Effector memory CD8-positive, alpha-beta T cell (primary cell): ENCODE measurements at places on chromosomes 16 and 17.
A peak's percentile ranks its signal among the peaks of the same experiment; 100 is the strongest.

GRCh38 chr17:48603959-48604769 lies 622 bp downstream of the HOXB6 start:
- no peak for DNase-seq

- DNase-seq = no peak
Measured at GRCh38 chr17:66971264-66971663, 6.8 kb downstream of the CACNG4 start.

DNA sequence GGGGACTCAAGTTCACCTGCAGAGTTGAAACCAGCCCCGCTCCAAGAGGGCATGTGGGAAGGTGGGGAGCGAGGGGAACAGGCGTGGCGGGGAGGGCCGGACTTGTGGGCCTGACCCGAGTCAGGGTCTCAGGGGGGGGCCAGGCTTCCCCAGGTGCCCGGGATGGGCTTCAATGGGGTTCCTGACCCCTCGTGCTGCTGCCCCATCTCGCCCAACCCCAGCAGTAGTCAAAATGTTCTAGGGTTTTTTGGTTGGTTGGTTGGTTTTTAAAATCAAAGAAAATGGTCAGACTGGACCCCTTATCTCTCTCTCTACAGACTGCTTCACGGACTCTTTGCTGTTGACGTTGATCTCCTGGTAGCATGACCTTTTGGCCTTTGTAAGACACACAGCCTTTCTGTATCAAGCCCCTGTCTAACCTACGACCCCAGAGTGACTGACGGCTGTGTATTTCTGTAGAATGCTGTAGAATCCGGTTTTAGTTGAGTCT lies 69.5 kb downstream of the AMFR start:
- DNase-seq = no peak

GRCh38 chr17:79243996-79244395 lies 169.4 kb downstream of the ENGASE start:
- DNase-seq = no peak

- no peak for DNase-seq
Measured at GRCh38 chr17:79607940-79608623, 2.8 kb downstream of the RBFOX3 start.

GRCh38 chr17:30323895-30324319 lies 9.9 kb downstream of the TMIGD1 start:
- no peak for DNase-seq

DNA sequence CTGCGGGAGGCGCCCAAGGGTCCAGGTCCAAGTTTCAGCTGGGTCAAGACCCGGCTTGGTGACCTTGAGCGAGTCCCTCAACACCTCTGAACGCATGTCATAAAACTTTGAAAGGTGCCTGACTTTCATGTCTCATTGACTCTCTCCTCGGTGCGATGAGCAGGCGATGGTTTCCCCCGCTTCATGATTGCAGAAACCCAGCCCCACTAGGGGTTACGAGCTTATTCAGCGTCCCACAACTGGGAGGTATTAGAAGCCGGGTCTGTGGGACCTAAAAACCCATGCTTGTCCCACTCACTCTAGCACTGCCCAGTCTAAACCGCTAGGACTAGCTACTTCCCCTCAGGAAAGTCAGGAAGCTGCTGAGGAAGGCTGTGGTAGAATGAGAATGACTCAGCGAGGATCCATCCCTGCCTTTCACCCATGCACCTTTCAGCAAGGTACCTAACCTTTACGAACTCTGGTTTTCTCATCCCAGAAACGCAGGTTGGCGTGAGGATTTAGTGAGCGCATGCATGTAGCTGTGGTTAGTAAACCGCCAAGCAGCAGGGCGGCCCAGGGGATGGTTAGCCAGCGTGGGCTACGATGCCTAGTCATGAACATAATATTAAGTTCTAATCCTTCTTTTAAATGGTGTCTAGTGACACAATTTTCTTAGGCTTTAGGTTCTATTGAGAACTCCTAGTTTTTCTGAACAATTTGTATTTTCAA lies 26.2 kb upstream of the RFFL start:
- no peak for DNase-seq

- no peak for DNase-seq
Measured at GRCh38 chr17:2191227-2191626, 112.4 kb downstream of the SMG6 start.

GRCh38 chr17:2207815-2208515 lies 95.6 kb downstream of the SMG6 start:
- no peak for DNase-seq

DNA sequence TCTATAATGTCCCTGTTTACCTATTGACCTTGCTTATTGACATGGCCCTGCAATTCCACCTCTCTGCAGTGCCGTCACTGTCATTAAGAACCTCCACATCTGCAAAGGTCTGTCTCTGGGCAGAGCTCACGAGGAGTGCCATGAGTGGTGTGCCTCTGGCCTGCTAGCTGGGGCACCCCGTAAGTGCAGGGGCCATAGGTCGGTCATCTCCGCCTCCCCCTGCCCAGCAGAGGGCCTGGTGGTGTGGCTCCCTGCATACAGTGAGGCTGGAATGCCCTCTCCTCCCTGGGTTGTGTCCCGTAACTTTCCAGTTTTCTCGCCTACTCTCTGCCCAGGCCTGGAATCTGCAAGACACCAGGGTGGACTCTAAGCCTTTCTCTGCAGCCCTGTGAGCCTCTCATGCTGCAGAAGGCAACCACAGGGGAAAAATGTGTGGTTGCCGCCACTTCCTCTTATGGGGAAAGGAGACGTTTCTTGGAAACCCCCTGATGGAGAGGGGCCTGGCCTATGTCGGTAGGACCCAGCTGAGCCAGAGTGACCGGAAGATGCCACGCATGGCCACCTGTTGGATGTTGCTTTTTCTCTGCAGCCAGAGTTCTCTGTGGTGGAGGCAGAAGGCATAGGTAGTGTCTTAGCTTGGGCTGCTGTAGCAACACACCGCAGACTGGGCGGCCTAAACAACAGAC lies 2.7 kb upstream of the SNX20 start:
- DNase-seq = peak; percentile 43

GRCh38 chr17:42456223-42457106 lies 2.2 kb upstream of the ATP6V0A1 start:
- no peak for DNase-seq

- DNase-seq = no peak
Measured at GRCh38 chr16:30499284-30499683, 26.7 kb downstream of the ITGAL start.

- no peak for DNase-seq
Measured at GRCh38 chr16:78140818-78141466, 41.5 kb downstream of the WWOX start.

GRCh38 chr17:64387545-64388171 lies 3.0 kb downstream of the PECAM1 start:
- no peak for DNase-seq

DNA sequence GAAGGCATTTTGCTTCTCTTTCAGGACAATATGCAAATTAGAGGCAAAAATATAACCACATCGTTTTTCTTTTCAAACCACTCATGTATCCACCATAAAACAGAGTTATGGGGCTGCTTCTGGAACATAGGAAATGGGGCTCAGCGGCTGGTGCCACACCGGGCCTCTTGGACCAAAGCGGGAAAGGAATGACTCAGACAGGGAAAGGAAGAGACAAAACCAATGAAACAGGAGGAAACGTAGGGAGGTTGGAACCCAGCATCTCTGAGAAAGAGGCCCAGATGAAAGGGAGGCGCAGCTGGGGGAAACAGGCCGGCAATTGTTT lies 28.5 kb downstream of the CUEDC1 start:
- DNase-seq = no peak

DNA sequence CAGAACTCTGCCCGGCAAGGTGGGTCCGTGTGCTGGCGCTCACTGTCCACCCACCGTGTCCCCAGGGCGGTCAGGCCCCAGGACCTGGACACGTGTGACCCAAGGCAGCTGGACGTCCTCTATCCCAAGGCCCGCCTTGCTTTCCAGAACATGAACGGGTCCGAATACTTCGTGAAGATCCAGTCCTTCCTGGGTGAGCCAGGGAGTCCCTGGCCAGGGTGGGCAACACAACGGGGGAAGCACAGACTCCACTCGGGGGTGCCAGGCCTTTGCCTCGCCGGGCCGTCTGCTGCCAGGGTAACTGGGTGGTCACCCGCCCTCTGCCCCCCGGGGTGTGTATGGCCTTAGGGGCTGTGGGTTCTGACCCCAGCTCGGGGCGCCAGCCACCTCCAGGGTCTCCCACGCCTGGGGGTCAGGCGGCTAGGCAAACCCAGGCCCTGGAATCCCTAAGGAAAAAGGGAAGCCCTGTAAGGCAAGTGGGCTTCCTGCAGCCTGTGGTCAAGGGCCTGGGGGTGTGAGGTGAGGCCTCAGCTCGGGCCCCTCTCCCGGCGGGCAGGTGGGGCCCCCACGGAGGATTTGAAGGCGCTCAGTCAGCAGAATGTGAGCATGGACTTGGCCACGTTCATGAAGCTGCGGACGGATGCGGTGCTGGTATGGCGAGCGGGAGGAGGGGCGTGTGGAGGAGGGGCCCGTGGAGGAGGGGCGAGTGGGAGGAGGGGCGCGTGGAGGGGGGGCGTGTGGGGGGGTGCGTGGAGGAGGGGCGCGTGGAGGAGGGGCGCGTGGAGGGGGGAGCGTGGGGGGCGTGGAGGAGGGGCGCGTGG lies 6.5 kb downstream of the MSLN start:
- DNase-seq = no peak

GRCh38 chr17:13995856-13996271 lies 73.4 kb upstream of the COX10 start:
- DNase-seq = no peak

DNA sequence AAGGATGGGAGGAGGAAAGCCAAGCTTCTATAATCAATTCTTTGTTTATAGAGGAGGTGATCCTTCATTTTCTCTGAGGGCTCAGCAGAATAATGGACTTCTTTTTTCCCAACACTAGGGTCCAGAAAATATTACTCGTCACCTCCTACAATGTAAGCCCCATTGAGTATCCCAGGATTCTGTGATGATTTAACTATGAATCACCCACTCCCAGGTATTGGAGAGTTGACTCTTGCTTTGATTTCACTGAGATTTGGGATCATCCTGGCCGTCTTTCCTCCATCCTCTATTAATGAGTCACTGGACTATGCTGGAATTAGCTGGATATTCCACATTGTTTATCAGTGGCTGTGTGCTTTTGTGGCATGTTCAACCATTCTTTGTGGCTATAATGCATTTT lies 452.0 kb downstream of the NPIPA7 start:
- no peak for DNase-seq

- no peak for DNase-seq
Measured at GRCh38 chr17:80763293-80763867, 218.7 kb downstream of the RPTOR start.

DNA sequence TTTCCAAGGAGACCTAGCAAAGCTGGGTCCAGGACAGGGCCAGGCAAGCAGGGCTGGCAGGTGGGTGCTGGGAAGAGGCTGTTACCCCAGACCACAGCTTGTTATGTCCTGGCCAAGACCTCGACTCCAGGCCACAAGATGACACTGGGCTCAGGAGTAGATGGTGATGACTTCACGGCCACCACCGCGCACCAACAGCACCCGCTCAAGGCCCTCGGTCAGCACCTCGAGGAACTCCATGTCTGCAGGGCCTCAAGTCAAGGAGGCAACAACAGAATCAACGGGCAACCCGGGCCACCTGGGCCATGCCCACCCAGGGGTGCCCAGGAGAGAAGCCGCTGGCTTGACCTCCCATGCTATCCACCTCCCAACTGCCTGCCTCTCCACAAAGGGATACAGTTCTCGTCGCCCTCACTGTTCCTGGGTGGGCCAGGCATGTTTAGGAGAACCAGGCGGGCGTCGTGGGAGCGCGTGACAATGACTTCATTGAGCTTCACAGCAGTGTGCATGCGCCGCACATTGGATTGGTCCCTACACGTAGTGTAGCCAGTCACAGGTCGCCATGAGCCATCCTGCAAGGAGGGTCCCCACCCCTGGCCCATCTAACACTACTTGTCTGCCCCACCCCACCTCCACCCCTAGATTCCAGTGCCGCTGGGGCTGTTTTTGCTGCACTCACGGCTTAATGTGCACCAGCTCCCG lies 921 bp upstream of the LCAT start:
- DNase-seq = no peak

DNA sequence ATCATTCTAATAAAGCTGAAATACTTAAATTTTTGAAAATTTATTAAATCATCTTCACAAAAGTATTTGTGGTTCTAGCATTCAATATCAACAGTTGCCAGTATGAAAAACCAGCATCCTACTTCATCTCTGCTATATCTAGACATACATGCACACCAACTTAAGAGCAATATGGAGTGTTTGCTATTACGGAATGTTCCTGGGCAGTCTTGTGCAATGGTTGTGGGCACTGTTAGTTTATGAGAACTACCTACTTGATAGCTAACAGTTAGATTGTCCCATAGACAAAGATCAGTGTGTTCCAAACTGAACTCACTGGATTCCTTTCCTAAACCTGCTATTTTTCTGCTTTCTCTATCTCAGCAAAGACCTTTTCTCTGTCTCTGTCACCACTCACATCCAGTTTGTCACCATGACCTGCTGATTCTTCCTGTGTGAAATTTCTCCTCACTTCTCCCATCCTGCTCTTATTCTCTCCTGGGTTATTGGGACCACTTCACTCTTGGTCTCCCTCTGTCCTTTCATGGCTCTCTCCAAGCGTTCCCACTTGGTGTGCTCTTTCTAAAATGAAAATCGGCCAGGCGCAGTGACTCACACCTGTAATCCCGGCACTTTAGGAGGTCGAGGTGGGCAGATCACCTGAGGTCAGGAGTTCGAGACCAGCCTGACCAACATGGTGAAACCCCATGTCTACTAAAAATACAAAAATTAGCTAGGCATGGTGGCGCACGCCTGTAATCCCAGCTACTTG lies 27.7 kb downstream of the CNTROB start:
- no peak for DNase-seq

GRCh38 chr16:79816081-79816497 lies 215.6 kb upstream of the MAF start:
- no peak for DNase-seq

GRCh38 chr17:42275527-42276358 lies 448 bp downstream of the STAT5B start:
- peak; percentile 37 for DNase-seq

DNA sequence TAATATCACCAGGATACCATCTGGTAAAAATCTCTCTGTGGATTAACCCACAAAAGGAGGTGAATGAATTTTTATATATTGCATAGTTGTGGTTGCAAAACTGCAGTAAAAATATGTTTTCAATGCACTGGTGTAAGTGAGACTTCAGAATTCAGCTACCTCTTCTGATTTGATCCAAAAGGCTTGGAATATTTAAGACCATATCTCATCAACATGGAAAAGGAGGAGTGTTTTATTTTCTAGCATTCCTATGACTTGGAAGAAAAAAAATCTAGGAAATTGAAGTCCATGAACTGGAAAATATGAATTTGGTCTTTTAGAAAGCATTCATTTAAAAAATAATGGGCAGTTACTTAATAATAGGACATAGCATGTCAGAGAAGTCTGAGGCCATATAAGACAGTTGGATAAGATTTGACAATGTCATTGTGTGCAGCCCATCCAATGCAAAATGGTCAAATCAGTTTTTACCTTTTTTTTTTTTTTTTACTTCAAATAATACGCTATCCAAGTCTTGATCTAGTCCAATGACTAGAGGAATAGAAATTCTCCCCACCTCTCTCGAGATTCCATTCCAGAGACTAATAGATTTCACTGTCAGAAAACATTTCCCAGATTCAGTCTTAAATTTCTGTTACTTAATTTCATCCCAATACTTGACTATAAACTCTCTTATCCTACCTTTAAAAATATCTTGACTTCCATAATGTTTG lies 364.9 kb upstream of the PMFBP1 start:
- no peak for DNase-seq
